ENCODE measurements at places on chromosomes 4 and X.

DNA sequence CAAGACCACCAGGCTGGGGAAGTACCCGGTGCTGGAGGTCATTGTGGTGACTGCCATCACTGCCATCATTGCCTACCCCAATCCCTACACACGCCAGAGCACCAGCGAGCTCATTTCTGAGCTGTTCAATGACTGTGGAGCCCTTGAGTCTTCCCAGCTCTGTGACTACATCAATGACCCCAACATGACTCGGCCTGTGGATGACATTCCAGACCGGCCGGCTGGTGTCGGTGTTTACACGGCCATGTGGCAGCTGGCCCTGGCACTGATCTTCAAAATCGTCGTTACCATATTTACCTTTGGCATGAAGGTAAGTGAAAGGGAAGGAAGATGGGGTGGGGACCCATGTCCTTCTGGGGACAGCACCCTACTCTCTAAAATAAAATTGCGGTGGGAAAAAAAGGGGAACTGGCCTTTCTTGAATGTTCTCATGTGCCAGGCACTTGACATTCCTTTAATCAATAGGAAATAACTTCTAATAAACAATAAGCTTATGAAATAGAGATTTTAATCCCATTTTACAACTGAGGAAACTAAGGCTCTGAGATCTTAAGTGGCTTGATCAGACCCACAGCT lies 51.6 kb downstream of the CLCN4 start:
- DNase-seq, result no peak

- no peak for DNase-seq
Observed at GRCh38 chr4:113646442-113646822, 115.1 kb downstream of the CAMK2D start.

GRCh38 chr4:156792462-156793085 lies 179.0 kb downstream of the PDGFC start:
- no peak for DNase-seq

GRCh38 chrX:153708415-153708814 lies 15.8 kb downstream of the BCAP31 start:
- peak; percentile 5 for DNase-seq

DNA sequence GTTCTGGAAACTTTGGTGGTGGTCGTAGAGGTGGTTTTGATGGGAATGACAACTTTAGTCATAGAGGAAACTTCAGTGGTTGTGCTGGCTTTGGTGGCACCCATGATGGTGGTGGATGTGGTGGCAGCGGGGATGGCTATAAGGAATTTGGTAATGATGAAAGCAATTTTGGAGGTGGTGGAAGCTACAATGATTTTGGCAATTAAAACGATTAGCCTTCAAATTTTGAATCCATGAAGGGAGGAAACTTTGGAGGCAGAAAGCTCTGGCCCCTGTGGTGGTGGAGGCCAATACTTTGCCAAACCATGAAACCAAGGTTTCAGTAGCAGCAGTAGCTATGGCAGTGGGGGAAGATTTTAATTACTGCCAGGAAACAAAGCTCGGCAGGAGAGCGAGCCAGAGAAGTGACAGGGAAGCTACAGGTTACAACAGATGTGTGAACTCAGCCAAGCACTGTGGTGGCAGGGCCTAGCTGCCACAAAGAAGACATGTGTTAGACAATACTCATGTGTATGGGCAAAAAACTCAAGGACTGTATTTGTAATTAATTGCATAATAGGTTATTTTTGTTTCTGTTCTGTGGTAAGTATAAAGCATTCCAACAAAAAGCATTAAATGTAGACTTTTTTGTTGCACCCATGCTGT lies 23.2 kb upstream of the SOD3 start:
- no peak for DNase-seq

- no peak for DNase-seq
Observed at GRCh38 chr4:26220696-26221095, 100.1 kb upstream of the RBPJ start.

DNA sequence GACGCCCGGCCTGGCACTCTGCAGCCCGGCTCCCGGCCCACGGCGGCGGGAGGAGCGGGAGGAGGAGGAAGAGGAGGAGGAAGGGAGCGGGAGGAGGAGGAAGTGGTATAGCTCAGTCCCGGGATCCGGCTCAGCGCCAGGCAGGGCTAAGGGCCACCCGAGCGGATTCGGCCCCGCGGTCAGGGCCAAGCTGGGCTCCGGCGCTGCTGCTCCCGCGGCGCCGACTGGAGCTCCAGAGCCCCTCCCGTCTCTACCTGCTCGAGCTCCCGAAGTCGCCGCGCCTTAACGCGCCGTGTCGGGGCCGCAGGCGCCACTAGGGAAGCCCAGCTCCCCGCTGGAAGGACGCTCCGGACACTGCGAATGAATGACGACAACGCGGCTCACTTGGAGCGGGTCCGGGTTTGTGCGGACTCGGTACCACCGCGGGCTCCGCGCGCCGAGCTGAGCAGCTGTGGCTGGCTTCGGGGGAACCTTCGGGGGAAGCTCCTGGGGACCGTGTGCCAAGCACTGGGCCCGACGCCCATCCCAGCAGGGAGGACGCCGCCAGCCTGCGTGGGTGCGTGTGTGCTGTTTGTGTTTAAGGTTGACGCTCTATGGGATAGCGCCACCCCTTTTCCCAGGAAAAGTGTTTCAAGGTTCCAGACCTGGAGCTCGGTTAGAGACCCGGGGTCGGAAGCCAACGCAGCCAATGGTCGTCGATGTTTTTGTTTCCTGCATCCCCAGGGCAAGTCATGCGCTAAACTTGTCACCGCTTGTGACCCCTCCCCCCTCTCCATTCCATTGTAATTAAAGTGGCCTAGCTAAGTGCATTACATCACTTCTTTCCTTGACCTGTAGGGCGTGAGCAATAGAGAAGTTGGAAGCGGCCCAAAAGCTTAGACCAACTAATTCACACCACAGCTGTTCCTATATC lies at the start of gene TBC1D9:
Gene TBC1D9 (minus strand): TSS at position 67 of the 913 bp plus-strand sequence. CDS start 340 bp downstream, outside the sequence.
- peak; percentile 12 for DNase-seq

All from cerebellar nuclear complex (tissue), 1 donor.